ENCODE measurements at places on chromosomes 2 and 18. TPM values are rescaled to one million over a fixed set of nuclear protein-coding genes. Genes with fewer than 3 reads are reported as not detected.

Gene SPP2
- total RNA-seq: not detected

Gene ACADL
- total RNA-seq: not detected

DNA sequence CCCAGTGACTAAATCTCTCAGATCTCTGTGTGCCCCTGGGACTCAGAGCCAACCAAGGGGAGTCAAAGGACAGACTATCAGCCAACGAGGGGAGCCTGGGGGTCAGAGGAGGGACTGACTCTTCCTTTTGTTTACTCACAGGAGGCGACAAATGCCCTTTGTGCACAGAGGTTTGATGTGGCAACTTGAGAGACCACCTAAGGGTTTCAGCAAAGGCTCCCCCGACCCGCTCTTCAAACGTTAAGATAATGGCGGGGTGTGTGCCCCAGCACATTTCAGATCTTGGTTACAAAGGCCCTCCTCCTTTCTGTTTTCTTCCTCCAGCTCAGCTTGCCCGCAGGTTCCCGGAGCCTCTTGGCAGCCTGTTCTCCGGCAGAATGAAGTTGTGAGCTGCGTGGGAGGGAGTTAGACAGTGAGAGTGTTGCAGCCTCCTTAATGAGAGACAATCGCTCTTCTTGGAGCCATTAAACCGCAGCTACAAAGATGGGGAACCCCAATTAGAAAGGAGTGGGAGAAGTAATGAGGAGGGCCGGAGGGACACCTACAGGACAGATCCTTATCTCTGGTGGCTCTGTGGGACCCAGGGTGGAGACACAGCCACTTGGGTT is 76.2 kb downstream of the KIAA2012 start:
- no peak for DNase-seq

Gene PLA2R1
- total RNA-seq: 0.34 TPM

DNA sequence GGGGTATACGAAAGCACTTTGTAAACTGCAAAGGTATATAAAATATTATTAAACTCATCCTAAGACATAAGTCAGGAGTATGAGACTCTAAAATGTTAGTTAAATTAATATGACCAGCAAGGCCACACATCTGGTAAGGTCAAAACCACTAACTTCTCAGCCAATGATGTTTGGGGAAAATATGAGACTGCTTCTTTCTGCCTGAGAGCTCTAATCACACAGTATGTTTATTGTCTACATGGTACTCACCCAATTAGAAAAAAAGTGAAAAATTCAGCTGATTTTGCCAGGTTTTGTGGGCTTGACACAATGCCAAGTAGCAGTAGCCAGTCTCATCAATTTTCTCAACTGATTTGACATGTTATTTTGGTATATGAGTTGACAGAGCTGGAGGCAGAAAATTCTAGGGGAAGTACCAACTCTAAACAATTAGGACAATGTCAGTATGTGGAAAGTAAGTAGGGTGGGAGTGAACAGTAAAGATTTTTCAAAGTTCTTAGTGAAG is 87.3 kb downstream of the ALK start:
- no peak for DNase-seq
